ENCODE measurements at places on chromosomes 3 and 15.
A peak's percentile ranks its signal among the peaks of the same experiment; 100 is the strongest.

- no peak for DNase-seq
Observed at GRCh38 chr15:90790561-90790960, 73.4 kb downstream of the BLM start.

- DNase-seq, result peak; percentile 37
Observed at GRCh38 chr3:142568393-142569017, 10.0 kb downstream of the ATR start.

GRCh38 chr15:90594301-90594738 lies 64.6 kb downstream of the CRTC3 start:
- DNase-seq, result no peak

DNA sequence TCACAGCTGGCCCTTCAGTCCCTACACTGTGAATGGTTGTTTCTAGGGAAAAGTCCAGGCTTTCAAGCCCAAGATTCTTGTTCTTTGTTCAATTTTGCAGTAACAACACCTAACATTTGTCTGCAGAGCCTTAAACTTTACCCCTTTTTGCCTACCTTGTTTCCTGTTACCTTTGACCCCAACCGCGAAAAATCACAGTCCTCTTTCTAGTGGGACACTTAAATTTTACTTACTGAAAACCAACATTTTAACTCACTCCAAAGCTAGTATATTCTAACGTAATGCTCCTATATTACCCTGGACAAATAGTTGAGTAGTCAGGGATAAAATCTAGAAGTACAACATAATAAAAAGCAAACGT lies 649 bp upstream of the PIK3CB start:
- DNase-seq, result no peak

Measured in neural progenitor cell (in vitro differentiated cells).